ENCODE measurements at places on chromosomes 16 and 17. TPM values are rescaled to one million over a fixed set of nuclear protein-coding genes. Genes with fewer than 3 reads are reported as not detected.

- no peak for DNase-seq
These were observed 60.7 kb upstream of the GRIN2A start for GRCh38 chr16:10242916-10243315.

- no peak for DNase-seq
These were observed 40.2 kb downstream of the SMG6 start for GRCh38 chr17:2263183-2264066.

DNA sequence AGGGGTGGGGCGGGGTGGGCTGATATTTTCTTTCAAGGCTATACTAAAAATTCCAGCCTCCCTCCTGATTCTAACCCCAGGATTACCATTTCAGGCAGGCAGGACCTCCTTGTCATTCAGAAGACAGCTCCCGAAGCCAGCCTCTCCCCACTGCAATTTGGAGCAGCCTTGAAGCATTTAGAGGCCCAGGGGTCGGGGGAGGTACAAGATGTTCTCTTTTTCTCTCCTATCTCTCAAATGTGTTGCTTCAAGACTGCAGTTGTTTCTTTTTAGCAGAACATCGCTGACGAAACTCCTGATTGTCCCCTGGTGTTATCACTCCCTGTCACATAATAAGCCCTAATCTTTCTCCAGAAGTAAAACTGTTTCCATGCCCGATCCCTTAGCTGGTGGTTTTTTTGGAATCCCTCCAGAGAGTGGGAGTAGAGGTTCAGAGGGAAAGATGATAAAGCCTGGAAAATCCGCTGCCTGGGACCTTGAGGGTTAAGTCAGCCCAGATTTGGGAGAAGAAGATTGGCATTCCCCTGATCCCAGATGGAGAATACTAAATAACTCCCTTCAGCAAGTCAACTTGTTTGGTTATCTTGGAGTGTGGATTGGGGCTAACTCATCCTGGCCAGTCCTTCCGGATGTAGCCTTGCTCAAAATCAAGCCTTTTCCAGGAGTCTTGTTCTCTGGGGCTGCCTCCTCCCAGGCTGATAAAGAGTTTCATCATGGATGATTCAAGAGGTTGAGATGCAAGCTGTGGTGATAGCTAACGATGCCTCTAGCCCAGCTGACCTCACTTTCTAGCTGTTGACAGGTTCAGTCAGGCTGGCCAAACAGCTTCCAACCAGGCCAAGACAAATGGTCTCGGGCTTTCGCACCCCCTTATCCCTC is 71.3 kb downstream of the SOX9 start:
- no peak for DNase-seq

- no peak for DNase-seq
These were observed 9.9 kb downstream of the DNASE1 start for GRCh38 chr16:3664187-3664896.

DNA sequence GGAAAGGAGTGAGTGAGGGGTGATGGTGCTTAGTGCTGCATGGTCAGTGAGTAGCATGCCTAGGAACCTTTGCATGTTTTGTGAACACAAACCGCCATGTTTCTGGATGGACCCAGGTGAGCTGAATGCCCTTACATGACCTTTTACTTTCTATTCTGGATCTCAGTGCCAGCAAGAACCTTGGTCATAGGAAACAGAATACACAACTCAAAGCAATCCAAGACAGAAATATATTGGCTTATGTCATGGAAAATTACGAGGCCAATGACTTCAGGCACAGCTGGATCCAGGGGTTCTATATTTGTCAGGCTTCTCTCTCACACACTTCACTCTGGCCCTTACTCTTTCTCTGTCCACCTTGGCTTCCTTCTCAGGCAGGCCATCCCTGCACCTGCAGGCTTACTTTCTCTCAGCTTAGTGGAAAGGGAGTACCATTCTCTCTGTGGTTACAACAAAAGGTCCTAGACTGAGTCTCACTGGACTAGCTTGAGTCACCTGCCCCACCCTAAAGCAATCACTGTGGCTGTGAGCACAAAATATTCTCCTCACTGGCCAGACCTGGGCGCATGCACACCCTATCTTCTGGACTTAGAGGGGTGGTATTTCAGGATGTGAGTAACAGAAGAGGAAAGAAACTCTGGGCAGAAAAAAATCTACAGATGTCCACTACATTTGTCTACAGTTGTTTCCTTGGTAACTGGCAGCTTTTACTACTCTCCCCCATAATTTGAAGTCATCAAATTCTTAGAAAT is 20.4 kb upstream of the CPNE2 start:
- DNase-seq: no peak

DNA sequence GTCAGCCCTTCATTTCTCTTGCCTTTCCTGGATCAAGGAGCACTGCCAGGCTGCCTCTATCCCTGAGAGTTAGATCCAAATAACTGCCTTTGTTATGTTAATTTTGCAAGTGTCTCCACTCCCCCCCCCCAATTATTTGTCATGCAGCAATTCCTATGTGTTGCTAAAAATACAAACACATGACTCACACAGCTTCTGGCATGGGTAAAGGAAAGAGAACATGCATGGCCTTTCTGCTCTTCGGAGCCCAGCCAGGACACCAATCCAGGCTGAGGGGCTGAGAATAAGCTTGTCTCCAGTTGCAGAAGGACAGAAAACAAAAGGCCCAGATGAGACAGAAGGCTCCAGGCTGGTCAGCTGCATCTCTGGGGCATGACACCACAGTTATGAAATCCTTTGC is 148.0 kb upstream of the TNRC6C start:
- DNase-seq: no peak

- no peak for DNase-seq
These were observed 29.0 kb downstream of the ZFHX3 start for GRCh38 chr16:73018821-73019456.

GRCh38 chr16:14324581-14324980 is 253.5 kb downstream of the MRTFB start:
- DNase-seq: no peak

DNA sequence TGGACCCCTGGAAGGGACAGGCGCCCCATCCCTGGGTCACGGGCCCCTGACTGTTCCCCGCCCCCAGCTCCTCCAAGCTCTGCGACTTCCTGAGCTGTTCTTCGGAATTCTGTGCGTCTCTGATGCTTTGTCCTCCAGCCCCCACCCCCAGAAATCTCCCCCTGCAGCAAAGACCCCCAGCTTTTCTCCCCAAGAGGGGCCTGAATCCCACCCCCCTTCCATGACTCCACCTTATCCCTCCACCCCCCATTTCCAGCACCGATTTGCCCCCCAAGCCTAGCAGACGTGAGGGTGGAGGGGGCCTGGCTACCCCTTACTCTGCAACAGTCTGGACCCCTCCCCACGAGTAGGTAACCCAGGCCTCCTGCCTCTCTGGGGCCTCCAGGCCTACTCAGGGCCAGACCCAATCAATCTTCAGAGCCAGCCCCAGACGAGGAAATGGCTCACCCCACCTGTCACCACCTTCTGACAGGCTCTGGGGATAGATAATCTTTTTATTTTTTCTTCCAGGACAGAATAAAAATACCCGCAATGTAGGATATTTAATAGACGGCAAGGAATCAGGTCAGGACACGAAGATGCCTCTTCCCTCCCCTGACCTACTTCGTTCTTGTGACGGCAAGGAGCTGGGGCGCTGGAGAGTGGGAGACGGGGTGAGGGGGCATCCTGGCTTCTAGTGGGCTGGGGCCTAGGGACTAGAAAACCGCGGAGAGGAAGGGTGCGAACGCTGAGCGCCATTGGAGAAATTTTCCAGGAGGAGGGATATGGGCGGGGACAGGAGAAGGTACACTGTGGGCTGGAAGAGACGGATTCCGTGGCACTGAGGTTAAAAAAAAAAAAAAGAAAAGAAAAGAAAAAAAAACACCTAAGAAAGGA is 744 bp upstream of the PLXDC1 start:
- peak; percentile 51 for DNase-seq

GRCh38 chr16:28623172-28623711 is 13.4 kb upstream of the SULT1A1 start:
- peak; percentile 80 for DNase-seq

SLFN12 gene
- 21.9 TPM for total RNA-seq

PRR35 gene
- total RNA-seq: not detected

JPH3 gene
- not detected for total RNA-seq

C17orf78 gene
- total RNA-seq: not detected

CHST4 gene
- total RNA-seq: not detected

NPIPB9 gene
- total RNA-seq: 4.9 TPM

CA4 gene
- not detected for total RNA-seq

DHRS7B gene
- 12.6 TPM for total RNA-seq

LCMT1 gene
- total RNA-seq: 37.7 TPM
